Retina (tissue), 1 donor: ENCODE measurements at places on chromosomes 2 and 18.

GRCh38 chr18:63074981-63075404, 244.6 kb downstream of the BCL2 start:
- peak; percentile 80 for DNase-seq

GRCh38 chr18:76757335-76757734, 65.0 kb upstream of the ZNF236 start:
- DNase-seq, result no peak

DNA sequence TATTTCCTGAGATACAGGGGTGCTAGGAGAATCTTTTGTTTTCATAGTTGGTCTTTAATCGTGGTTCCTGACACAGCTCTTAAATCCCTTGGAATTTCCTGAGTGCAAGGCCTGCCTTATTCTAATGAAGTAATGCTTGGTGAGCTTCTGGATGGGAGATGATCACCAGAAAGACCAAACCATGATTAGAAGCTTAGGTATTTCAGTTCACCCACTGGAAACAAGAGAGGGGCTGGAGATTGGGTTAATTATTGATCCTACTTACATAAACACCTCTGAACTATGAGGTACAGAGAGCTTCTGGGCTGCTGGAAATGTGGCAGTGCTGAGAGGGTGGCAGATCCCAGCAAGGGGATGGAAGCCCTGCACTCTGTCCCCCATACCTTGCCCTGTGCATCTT, 406.8 kb downstream of the THSD7B start:
- no peak for DNase-seq

GRCh38 chr2:3392216-3392615, 12.7 kb downstream of the TRAPPC12 start:
- DNase-seq, result no peak

GRCh38 chr2:181517685-181518301, 60.6 kb downstream of the ITGA4 start:
- no peak for DNase-seq

DNA sequence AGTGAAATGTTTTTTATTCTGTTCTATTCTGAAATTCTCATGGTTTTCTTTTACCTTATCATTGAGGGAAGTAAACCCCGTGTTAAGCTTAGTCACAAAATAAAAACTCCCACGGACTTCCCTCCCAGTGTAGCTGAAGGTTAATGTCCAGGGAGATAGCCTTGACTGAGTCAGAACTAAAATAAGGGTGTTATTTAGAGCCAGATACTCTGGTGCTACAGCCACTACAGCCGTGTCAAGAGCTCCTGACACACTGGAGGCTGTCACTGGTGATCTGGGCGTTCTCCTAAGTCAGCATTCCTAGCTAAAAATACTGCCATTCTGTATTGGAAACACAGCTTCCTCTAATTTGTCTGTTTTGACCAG, 82.0 kb upstream of the RANBP2 start:
- no peak for DNase-seq

- DNase-seq, result peak; percentile 75
Measured at GRCh38 chr18:48030616-48031480, 100.4 kb upstream of the SMAD2 start.
